ENCODE measurements at places on chromosomes 13 and 19.

DNA sequence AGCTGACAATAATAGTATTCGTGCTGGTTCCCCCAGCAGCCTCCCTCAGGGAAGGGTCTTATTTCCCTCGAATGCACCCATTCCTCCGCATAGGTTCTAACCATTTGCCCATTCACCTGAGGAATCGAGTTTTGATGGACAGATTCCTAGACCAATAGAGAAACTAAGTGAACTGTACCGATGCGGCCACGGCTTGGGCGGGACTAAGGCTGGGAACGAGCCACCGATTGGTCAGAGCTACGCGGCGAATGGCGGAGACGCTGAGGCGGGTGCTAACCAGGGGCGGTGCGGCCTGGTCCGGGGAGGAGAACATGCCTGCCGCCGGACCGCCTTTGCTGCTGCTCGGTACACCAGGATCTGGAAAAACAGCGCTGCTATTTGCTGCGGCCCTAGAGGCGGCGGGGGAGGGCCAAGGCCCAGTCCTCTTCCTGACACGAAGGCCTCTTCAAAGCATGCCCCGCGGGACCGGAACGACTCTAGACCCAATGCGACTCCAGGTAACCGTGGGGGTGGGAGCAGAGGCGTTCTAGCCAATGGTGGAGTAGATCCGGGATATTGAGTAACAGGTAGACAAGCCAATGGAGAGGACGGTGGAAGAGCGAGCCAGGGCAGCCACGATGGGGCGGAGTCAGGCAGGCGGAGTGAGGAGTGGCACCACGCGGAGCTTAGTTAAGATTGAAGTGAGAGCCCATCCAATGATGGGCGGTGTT is at the start of gene SWSAP1:
Gene SWSAP1 (plus strand): TSS at position 234 of the 710 bp plus-strand sequence. CDS start 15 bp downstream, at position 249.
- DNase-seq, result peak; percentile 94

- no peak for DNase-seq
Observed at GRCh38 chr19:45526143-45526542, 18.9 kb downstream of the VASP start.

- DNase-seq, result no peak
Observed at GRCh38 chr13:34162544-34162933, 344.6 kb downstream of the RFC3 start.

DNA sequence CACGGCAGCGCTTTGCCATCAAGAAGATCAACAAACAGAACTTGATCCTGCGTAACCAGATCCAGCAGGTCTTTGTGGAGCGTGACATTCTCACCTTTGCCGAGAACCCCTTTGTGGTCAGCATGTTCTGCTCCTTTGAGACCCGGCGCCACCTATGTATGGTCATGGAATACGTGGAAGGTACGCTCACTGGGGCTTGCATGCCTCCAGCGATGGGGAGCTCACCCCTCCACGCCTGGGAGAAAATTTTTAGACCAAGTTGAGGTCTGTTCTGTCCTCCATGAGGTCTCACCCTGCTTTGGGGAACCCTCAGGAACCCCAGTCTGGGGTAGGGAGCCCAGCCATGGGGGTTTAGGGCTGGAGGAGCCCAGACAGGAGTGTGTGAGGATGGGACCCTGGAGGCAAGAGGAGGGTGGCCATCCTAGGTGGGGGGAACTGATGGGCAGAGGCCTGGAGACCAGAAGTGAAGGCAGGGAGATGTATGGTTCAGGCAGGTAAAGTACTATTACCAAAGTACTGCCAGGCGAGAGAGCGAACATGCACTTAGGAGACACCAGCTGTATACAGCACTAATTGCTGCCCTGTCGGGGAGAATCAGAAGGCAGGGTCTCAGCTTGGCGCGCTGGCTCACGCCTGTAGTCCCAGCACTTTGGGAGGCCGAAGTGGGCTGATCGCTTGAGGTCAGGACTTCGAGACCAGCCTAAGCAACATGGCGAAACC is 22.3 kb upstream of the PIK3R2 start:
- no peak for DNase-seq

GRCh38 chr13:113399755-113400149 is 35.8 kb upstream of the GRTP1 start:
- no peak for DNase-seq

DNA sequence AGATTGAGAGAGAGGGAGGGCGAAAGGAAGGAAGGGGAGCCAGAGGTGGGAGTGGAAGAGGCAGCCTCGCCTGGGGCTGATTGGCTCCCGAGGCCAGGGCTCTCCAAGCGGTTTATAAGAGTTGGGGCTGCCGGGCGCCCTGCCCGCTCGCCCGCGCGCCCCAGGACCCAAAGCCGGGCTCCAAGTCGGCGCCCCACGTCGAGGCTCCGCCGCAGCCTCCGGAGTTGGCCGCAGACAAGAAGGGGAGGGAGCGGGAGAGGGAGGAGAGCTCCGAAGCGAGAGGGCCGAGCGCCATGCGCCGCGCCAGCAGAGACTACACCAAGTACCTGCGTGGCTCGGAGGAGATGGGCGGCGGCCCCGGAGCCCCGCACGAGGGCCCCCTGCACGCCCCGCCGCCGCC is at the start of gene TNFSF11:
Gene TNFSF11 (plus strand): TSS at position 142 of the 400 bp plus-strand sequence. CDS start 152 bp downstream, at position 294.
- no peak for DNase-seq

GRCh38 chr13:40664350-40665125 is 1.9 kb downstream of the FOXO1 start:
- DNase-seq, result peak; percentile 35

- no peak for DNase-seq
Observed at GRCh38 chr19:8490395-8490760, 12.1 kb downstream of the PRAM1 start.

DNA sequence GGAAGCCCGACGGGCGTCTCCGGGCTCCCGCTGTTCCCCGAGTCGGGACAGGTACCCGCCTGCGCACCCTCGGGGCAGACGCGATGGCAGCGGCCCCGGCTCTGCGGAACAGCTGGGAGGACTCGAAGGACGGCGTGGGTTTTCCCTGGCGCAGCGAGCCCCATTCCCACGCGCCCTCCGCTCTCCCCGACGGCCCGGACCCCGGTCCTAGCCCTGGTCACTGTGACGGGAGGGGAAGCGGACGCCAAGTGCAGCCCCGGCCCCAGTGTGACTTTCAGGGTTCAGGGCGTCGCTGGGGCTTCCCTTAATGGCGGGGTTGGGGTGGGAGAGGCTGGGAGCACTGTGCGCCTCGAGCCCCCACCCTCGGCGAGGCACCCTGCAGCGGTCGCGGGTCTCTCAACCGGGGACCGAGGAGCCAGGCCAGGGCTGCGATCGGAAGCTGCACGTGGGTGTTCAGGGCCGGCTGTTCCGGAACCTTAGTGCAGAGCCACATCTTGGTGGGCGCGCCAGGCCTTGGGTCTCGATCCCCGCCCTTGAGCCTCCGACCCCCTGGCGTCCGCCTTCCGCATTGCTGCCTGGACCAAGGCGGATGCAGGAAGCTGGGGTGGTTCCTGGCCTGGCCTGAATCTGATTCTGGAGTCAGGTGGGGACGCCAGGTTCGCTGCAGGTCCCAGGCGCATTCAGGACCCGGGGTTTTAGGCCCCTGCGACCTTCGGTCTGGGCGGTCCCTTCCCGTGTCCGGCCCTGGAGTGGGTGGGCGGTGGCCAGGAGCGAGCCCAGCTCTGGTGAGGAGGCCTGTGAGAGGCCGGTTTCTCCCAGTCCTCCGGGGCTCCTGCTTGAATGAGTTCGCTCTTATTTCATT is 3.5 kb downstream of the LGALS7B start:
- no peak for DNase-seq

GRCh38 chr13:113652404-113653263 is 5.4 kb downstream of the ATP4B start:
- DNase-seq, result no peak

- no peak for DNase-seq
Observed at GRCh38 chr19:18392926-18393325, 4.5 kb downstream of the LRRC25 start.

DNA sequence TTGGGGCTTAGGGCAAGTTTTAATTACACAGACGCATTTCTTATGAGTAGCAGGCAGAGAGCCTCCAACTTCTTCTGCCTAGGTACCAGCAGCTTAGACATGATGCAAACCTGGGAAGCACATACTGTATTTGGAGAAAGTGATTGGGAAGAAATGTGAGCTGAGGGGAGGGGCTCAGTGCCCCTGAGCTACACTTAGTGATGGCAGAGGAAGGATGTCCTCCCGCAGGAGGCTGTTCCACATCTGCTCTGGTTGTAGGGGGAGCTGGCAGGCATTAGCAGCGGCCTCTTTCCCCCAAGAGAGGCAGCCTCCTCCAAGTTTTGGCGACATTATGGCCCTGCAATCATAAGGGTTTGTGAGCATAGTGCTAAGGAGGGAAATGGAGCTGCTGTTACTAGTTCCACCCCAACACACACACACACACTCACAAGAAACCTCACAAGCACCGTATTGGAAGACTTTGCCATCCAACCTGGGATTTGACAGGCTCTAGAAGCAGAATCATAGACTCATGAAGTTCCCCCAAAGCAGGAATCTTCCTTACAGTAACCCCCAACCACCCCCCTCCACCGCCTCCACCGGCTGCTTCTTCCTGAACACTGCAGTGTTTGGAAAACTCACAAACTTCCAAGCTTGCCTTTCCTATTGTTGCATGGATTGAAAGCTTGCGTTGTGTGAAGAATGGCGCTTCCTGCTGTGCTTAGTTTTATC is 3.3 kb downstream of the ALOX5AP start:
- no peak for DNase-seq

- no peak for DNase-seq
Observed at GRCh38 chr19:35872180-35872579, 3.8 kb downstream of the APLP1 start.

DNA sequence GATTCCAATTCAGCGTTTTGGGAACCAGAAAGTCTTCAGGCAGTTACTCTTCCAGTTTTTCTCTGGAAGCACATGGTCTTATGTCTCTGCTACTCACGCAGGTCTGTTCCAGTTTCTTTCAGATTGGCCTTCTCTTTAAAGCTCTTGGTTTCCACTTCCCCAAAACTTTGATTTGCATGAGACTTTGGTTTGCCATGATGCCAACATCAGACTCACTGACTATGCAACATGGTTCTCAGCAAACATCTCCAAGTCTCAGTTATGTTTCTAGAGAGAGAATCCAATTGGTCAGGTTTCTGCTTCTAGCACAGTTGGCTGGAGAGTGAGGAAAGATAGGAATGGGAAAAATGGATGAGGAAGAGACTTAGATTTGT is 3.1 kb downstream of the AKAP11 start:
- DNase-seq, result no peak

DNA sequence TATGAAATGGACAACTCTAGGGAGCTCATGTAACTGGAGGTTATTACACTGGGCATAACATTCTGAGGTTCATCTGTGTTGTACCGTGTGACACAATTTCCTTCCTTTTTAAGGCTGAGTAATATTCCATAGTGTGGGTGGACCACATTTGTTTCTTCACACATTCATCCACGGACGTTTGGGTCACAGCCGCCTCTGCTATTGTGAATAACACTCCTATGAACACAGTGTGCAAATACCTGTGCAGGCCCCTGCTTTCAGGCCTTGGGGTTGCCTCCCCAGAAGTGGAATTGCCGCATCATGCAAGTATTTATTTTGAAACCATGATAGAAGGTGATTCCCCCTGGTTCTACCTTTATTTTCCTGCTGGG is 63.4 kb upstream of the MCF2L start:
- no peak for DNase-seq

DNA sequence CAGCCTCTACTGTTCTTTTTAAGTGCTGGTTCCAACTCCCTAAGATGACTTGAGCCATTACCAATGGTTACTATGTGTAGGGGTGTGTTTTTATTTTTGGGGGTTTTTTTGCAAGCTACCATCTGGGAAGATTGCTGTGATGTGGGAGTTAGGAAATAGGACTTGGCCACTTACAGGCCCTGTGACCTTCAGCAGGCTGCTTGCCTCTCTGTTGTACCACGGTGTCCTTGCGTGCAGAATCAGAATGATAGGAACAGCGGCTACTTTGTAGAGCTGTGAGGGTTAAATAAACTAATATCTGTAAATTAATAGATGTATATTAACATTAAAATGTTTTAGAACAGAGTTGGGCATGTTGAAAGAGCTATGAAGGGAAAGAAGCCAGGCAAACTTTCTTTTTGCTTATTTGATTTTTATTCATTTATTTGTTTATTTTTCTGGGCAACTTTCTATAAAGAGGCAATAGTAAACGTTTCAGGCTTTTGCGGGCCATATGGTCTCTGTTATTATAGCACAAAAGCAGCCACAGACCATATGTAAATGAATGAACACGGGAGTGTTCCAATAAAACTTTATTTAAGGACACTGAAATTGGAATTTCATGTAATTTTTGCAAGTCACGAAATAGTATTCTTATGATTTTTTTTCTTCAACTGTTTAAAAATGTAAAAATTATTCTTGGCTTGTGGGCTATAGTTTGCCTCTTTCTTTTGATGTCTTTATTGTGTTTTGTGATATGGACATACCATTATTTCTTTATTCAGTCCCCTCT is 26.4 kb upstream of the EHD2 start:
- DNase-seq, result no peak

DNA sequence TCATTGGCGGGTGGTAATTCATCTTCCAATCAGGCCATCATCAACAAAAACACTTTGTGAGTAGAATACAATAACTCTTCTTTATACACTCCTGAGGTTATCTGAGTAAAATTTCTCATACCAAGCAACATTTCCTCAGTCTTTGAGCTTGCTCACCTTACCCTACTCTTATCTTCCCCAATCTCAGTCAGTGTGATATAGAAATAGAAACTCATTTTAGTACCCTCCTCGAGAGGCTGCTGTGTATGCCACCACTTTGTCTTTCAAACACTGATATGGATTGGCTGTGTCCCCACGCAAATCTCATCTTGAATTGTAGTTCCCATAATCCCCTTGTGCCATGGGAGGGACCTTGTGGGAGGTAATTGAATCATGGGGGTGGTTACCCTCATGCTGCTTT is 209.7 kb downstream of the RBM26 start:
- DNase-seq, result peak; percentile 5

DNA sequence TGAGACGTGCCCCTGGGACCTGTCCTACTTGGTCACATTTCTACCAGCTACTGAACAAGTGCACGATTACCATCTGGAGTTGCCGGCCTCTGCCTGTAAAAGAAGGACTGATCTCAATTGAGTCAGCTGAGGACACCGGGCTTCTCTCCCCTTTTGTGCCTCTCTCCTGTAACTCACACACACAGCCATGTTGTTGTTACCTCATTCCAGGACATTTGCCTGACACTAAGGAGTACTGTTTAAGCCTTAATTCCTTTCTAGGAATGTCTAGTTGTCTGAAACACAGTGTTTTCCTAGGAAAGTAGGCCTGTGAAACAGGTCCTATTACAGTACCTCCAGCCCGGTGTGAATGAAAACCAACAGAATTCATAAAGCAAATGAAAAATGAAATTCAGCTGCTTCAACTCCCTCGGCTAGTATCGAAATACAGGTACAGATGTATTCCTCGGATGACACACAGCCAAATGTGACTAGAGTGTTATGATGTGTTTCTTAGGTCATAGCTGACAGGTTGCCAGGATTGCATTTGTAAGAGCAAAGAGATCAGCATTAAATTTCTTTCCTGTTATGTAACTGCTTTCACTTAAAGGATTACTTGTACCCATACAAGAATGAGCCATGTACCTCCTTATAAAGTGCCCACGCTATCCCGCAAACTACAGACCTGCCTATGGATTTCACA is 152.0 kb upstream of the IRS2 start:
- no peak for DNase-seq

- no peak for DNase-seq
Observed at GRCh38 chr19:58395979-58396627, 647 bp downstream of the RNF225 start.

All from stimulated activated CD4-positive, alpha-beta T cell treated with anti-CD3 and anti-CD28 coated beads, Interleukin-15, amount 100 ng/mL, for 48 hours (primary cell).